Activated naive CD4-positive, alpha-beta T cell treated with anti-CD3 and anti-CD28 coated beads, Interleukin-2, amount 50 U/mL, for 72 hours (primary cell): ENCODE measurements at places on chromosomes 11 and 22.

DNA sequence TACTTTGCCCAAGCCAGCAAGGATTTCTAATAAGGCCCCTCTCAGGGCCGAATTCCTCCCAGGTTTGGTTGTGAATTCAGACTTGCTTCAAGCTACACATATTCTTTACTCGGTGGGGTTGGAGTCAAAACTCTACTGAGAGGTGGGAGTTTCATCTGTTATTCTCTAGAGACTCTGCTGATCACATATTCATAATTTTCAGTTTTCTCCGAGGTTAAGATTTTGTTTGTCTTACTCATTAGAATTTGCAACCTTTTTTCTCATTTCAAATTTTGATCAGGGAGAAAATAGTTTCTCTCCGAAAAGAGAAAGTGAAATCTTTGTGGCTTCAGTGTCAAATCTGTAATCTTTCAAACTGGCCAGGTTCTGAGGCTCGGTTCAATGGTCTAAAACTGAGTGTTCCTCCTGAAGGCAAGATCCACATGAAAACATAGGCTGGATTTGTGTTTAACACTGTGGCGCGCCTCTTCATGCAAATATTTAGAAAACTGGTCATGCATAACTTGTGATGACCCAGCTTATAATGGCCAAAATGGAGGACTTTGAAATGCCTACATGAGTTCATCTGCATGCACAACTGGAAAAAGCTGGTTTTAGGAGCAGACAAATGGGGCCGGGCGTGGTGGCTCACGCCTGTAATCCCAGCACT lies 21.5 kb upstream of the GSTP1 start:
- no peak for DNase-seq

DNA sequence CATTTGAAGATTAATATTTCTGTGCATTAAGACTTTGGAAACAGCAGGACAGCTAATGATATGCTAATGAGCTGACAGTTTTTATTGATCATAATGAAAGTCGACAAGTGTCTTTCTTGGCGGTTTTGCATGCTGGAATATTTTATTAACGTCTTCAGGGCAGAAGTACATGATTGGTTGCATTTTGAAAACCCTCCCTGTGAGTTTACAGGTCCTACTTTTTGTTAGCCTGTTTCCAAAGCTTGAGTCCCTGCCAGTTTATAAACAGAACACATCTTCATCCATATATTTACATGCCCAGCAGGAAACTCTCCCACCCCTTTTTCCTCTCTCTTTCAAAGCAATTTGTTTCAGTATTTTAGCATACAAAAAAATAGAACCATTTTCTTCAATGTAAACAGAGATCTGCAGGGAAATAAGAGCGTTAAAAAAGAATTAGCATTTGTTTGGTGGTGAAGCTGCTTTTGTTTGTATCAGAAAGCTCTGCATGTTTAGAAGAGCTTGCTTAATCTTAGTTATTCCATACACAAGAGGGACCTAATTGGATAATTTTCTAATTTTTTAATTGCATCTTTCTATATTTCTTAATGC lies 243.6 kb downstream of the NELL1 start:
- DNase-seq, result no peak

- DNase-seq, result no peak
Observed at GRCh38 chr11:80948781-80949180, 1508.0 kb upstream of the TENM4 start.

- DNase-seq, result no peak
Observed at GRCh38 chr11:124123622-124124021, 8.4 kb downstream of the VWA5A start.

DNA sequence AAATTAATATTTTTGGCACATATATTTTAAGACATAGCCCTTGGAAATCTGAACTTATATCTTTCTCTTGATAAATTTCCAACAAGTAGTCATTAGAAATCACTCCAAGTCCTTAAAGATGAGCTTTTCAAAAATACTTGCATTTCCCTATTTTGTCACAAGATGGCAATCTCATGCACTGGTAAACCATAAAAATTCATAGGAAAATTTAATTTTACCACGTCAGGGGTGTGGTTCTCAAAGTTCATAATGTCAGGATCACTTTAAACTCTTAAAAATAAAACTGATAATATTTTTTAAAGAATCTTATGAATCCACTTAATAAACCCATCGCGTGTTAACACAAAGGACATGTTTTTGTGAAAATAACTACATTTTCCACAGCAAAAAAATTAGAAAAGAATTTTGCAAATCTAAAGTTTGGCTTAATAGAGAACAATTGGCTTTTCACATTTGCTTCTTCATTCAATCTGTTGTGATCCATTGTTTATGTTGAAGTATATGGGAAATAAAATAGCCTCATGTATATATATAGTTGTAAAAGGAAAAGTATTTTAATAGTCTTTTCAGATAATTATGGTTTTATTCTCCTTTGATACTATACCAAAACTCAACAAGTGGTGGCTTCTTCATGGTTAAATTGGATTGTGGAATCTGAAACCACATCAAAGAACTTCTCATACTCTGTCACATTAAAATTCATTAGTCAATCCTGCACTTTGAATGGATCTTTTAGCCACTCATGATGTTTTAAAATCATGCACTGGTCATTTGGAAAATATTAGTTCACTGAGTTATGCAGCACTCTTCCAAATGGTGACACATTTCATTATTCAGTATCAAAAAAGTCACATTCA lies 169.1 kb downstream of the CADM1 start:
- no peak for DNase-seq

GRCh38 chr22:30262917-30263741 lies 3.5 kb downstream of the OSM start:
- peak; percentile 91 for DNase-seq

- no peak for DNase-seq
Observed at GRCh38 chr11:44977493-44977984, 26.9 kb upstream of the TP53I11 start.

DNA sequence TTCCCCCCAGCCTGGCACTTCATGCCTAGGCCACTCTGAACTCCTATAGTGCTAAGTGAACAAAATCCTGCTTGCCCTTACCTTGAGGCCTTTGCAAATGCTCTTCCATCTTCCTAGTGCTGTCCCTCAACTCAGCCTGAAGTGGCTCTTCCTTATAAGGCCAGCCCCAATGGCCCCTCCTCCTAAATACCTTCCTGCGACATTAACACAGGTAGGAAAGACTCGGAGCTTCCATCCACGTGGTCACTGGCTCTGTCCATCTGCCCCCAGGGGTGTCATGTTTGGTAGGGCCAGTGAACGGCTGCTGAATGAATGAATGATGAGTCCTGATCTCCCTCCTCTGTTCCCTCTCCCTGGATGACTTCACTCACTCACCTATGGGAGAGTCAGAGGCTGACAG lies 4.2 kb downstream of the PDE2A start:
- no peak for DNase-seq

- no peak for DNase-seq
Observed at GRCh38 chr22:19239464-19239863, 52.1 kb downstream of the CLTCL1 start.

- no peak for DNase-seq
Observed at GRCh38 chr11:128599729-128600128, 12.4 kb upstream of the ETS1 start.

DNA sequence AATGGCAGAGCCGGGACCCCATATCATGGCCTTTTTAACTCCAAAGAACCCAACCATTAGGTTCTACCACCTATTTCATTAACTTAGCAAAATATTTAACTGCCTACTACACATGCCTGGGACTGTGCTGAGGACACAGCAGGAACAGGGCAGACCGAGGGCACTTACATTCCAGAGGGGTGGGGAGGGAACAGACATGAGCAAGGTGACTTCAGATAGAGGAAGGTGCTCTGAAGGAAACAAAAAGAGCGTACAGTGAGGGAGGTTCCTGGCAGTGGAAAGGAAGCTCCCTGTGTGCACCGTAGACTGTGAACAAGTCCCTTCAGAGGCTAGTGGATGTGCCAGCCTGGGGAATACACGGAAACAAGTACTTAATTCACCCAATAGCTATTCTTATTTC lies 82.8 kb downstream of the NAT10 start:
- DNase-seq, result no peak

GRCh38 chr11:100185588-100185987 lies 501.5 kb upstream of the ARHGAP42 start:
- DNase-seq, result no peak

GRCh38 chr11:87290304-87290922 lies 252.7 kb downstream of the TMEM135 start:
- no peak for DNase-seq

DNA sequence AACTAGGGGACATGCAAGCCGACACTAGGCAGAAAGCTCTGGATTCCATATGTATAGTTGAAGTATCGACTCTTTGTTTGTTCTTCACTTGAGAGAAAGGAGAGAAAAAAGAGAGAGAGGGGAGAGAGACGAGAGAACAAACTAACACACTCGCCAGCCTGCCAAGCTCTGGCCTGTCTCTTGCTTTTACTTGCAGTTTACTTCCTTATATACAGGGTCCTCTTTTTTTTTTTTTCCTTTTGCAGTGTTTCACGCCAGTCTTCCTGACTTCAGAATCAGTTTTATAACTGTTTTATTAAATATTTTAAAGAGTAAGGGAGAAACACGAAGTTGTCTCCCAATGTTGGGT lies 19.9 kb downstream of the TEAD1 start:
- no peak for DNase-seq

DNA sequence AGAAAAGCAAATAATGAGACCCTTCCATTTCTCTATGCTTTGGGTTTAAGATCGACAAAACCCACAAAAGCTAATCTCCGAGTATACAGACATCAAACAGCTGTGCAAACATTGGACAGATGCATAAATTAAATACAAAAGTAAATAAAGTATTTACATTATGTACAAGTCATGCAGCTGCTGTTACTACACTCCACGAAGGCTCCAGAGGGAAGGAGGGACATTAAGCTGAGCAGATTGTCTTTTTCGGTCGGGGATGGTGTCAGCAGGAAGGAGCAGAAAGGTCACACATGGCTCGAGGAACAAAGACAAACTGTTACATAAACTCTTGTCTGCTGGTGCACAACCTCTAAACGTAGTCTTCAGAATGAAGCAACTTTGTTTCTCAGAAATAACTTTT lies 88.8 kb upstream of the BARX2 start:
- no peak for DNase-seq

- DNase-seq, result no peak
Observed at GRCh38 chr11:13772223-13773046, 104.0 kb downstream of the FAR1 start.

DNA sequence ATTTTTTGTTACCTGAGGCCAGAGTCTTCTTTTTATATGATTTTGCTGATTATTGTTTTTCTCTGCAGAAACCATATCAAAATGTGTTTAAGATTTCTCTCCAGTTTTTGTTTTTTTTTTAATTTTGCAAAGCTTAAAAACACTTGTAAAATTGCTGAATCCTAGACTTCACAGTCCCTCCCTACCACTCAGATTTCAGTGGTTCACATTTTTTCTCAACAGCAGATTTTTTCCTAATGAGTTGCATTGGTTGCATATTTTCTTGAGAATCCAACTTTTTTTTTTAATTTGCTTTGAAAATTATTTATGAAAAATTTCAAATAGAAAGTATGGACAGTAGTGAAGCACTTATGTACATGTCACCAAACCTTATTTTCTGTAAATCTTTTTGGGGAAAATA lies 5.8 kb downstream of the ARL14EP start:
- no peak for DNase-seq

DNA sequence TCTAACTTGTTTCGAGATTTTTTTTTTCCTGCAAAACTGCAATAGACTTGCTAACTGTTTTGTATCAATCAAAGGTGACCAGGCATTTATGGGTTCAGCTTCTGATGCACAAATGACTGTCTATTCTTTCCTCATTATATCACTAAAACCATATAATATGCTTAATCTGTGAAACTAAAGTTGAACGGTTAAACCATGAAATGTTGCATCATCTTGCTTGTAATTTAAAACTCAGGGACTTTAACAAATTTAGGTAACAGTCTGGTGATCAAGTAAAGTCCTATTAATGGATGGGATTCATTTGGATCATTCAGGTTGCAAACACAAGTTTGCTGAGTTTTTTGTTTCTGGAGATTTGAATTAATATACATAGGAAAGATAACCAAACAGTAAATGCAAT lies 232.0 kb upstream of the LUZP2 start:
- no peak for DNase-seq

GRCh38 chr11:104891135-104891534 lies 7.1 kb downstream of the CASP12 start:
- no peak for DNase-seq

- no peak for DNase-seq
Observed at GRCh38 chr11:37087650-37088572, 489.9 kb upstream of the RAG2 start.

DNA sequence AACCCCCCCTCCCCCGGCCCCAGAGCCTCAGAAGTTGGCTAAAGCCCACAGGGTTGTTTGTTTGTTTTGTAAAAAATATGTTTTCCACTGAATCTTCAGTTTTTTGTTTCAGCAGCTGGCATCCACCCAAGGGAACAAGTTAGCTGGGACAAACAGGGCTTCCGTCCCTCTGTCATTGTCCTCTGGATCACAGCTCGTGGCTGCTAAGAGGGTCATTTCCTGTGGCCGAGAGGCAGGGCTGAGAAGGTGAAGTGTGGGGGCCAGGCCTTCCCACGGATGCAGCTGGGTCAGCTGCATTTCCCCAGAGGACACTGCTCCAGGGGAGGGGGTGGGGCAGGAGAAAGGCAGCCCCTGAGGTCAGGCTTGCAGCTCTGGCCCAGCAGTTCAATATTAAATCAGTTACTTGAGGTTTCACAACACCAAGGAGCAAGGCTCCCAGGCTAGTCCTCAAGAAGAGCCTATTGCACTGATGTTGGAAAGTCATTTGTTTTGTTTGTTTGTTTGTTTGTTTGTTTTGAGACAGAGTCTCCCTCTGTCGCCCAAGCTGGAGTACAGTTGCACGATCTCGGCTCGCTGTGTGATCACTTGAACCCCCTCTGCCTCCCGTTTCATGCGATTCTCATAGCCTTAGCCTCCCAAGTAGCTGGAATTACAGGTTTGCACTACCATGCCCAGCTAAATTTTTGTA lies 34.4 kb upstream of the SMTN start:
- DNase-seq, result no peak

GRCh38 chr22:19167106-19167869 lies 11.2 kb downstream of the SLC25A1 start:
- no peak for DNase-seq

DNA sequence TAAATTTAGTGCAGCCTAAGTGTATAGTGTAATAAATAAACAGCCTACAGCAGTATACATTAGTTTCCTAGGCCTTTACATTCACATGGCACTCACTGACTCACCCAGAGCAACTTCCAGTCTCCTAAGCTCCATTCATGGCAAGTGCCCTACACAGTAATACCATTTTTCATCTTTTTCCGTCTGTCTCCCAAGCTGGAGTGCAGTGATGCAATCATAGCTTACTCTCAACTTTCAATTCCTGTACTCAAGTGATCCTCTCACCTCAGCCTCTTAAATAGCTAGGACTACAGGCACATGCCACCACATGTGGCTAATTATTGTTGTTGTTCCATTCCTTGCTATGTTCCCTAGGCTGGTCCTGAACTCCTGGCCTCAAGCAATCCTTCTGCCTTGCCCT lies 54.4 kb downstream of the FCHSD2 start:
- no peak for DNase-seq

DNA sequence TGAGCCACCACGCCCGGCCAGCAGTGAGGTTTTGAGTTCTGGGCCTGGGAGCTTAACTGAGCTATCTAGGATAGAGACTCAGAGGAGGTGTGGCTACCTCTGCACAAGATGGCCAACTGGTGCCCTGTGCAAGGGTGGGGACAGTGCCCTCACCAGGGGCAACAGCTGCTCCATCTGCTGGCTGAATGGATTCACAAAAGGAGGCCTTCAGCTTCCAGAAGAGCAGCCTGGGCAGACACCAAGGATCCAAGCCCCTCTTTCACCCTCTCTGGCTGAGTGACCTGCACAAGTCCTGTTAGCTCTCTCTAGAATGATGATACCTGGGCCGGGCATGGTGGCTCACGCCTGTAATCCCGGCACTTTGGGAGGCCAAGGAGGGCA lies 33.5 kb upstream of the BAIAP2L2 start:
- DNase-seq, result no peak
